ENCODE measurements at places on chromosomes 2 and 18.

DNA sequence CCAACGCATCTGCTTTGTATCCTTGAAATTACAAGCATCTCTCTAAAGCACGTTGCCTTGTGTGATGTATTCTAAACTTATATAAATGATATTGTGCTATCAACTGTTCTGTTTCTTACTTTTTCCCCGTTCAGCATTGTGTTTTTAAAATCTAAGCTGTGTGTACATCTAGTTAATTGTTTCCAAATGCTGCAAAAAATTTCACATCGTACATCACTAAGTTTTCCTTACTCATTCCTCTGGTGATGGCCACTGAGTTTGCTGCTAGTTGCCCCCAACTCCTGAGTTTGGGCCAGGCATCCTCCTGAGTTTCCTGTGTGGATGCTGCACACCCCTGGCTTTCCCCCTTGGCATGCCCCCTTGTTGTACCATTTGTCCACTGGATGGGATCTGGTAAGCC is 139.7 kb downstream of the MYCN start:
- DNase-seq: no peak

GRCh38 chr2:197516393-197516761 is 511 bp downstream of the MOB4 start:
- DNase-seq: peak; percentile 50

DNA sequence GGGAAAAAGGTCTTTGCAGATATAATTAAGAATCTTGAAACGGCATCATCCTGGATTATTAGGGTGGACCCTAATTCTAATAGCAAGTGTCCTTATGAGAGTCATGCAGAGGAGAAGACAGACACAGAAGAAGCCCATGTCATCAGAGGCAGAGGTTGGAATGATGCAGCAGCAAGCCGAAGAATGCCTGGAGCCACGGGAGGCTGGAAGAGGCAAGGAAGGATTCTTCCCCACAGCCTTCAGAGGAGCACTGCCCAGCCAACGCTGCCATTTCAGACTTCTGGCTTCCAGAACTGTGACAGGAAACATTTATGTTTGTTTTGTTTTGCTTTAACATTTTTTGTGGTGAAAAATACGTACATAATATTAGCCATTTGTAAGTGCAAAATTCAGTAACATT is 72.3 kb downstream of the MCFD2 start:
- no peak for DNase-seq

- no peak for DNase-seq
Measured at GRCh38 chr2:105432749-105433148, 33.9 kb upstream of the FHL2 start.

Data from Caco-2 (cell line).